ENCODE measurements at places on chromosomes 5 and 9.

GRCh38 chr5:67013719-67014118, 182.9 kb downstream of the CD180 start:
- DNase-seq = no peak

- no peak for DNase-seq
These were observed 234.6 kb downstream of the GABRB2 start for GRCh38 chr5:161311965-161312364.

DNA sequence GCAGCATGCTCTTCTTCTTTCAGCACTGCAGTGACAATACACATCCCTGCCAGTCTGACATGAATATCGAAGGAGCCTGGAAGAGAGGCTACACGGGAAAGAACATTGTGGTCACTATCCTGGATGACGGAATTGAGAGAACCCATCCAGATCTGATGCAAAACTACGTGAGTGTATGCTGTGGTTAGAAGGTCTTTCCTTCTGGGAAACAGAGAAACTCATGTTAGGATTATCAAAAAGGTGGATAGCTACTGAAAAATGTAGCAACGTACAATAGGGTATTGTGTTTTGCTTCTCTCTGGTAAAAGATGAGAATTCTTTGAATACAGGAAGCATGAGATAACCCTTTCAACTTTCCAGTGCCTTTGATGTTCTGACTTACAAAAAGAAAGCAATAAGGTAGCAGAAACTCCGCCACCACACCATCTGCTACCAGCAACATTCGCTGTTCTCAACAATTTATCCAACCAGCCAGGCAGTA, 133.3 kb downstream of the PCSK5 start:
- peak; percentile 13 for DNase-seq

DNA sequence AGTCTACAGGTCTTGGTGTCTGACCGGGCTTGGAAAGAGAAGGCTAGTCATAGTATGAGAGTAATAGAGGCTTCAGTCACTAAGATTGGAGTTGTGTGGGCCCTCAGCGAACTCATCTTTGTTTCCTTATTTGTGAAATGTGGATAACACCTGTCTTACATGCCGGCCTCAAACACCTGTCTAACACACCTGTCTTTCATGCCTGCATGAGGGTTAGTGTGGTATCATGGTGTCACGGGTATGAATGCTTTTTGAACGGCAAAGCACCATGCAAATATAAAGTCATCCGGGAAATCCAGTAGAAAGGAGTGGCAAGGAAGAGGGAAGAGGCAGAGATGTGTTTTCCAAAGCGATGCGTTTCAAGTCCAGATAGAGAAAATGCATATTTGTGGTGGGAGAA, 25.5 kb downstream of the GRAMD2B start:
- no peak for DNase-seq

DNA sequence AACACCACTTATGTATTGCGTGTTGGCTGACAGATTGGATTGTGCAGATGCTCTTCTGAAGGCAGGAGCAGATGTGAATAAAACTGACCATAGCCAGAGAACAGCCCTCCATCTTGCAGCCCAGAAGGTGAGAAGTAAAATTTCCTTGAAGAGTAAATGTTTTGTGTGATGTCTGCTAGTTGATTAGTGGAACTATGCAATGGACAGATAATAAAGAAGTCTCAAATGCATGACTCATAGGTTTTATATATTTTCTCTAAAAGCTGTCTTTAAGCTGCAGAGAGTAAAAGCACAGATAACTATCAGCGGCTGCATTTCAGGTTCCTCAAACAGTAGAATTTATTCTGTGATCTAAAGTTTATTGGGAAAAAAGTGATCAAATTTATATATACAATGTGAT, 27.4 kb downstream of the INVS start:
- DNase-seq = no peak

- no peak for DNase-seq
These were observed 43.6 kb upstream of the IPPK start for GRCh38 chr9:92713528-92713927.

GRCh38 chr9:3884736-3885135, 358.9 kb upstream of the RFX3 start:
- no peak for DNase-seq

DNA sequence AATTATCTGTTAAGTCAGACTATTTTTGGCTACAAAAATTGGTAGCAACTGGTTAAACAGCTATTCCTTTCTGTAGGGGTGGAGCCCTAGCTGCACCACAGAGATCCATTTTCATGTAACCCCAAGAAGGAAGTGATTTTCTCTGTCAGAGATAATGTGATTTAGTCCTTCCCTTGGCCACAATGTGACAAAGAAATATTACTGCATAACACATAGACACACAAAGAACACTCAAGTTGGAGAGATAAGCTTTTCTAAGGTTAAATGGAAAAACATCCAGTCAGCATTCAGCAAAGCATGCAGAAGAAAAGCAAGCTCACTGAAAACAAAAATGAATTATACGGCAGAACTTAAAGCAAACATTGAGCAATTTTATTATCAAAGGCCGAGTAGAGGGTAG, 227.8 kb upstream of the CDH9 start:
- DNase-seq = no peak

DNA sequence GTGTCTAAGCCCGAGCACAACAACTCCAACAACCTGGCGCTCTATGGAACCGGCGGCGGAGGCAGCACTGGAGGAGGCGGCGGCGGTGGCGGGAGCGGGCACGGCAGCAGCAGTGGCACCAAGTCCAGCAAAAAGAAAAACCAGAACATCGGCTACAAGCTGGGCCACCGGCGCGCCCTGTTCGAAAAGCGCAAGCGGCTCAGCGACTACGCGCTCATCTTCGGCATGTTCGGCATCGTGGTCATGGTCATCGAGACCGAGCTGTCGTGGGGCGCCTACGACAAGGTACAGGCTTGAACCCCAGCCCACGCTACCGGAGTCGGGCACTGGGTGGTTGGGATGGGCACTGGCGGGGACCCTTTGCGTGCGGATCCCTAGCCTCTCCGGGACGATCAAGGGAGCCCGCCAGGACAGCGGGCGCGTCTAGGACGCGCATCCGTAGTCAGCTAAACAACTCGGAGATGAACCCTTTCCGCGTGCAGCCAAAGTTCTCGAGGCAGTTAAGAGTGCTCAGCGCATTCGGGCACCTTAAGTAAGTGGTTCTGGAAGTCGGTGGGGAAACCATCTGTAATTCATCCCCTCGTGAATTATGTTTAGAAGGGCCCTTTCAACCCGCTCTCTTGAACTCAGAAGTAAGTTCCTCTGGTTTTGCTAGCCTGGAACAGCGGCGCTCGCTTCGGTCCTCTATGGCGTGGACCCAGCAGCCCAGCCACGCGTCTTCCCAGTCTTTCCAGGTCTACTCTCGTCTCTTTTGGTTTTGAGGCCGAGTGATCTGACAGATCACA, 1.3 kb downstream of the KCNN2 start:
- no peak for DNase-seq

GRCh38 chr9:27528886-27529315, 713 bp downstream of the MOB3B start:
- no peak for DNase-seq

GRCh38 chr5:180815293-180815917, 12.8 kb upstream of the MGAT1 start:
- DNase-seq = no peak

DNA sequence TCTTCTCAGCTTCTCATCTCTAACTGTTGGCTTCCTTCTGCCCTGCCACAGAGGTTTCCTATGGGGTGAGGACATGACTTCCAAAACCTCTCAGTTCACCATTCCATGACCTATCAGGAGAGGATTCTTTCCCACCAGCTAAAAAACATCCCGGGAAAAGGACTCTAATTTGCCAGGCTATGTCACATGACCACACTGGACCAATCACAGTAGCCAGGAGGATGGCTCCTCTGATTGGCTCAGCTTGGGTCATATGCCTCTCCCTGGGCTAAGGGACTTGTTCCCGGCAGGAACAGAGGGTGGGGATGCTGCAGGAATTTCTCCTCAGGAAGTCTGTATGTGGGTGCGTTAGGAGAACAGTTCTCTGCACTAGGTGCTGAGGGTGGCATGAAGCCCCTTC, 40.3 kb upstream of the XPA start:
- no peak for DNase-seq

- no peak for DNase-seq
These were observed 502.5 kb downstream of the RASEF start for GRCh38 chr9:82560457-82560904.

- DNase-seq = no peak
These were observed 146.0 kb downstream of the LIFR start for GRCh38 chr5:38410304-38410990.

GRCh38 chr5:170795154-170795553, 11.6 kb downstream of the GABRP start:
- DNase-seq = no peak

GRCh38 chr5:55160493-55161209, 680 bp downstream of the GPX8 start:
- DNase-seq = no peak

- no peak for DNase-seq
These were observed 325.4 kb downstream of the ARL15 start for GRCh38 chr5:53984971-53985370.

- DNase-seq = no peak
These were observed 17.4 kb downstream of the GPRIN1 start for GRCh38 chr5:176592573-176592972.

- DNase-seq = no peak
These were observed 8.3 kb downstream of the FOXD1 start for GRCh38 chr5:73440262-73440661.

DNA sequence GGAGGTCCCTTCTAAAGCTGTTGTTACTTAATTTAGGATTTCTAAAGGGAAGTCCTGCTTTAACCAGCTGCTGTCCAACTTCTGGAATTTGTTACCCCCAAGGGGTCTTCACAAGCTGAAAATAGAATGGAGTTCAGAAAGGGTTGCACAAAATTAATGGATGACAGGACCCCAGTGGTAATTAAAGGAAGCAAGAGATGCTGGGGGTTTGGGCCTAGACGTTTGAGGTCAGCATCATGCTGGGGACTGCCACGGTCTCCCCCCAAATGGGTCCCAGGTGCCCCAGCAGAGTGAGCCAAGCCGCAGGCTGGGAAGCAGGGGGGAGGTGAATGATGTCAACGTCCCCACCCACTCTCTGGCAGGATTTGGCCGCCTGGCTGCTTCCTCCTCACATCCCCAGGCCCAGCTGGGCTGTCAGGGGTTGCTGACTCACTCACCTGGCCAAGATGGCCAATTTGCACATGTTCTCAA, 97.5 kb upstream of the ARAP3 start:
- no peak for DNase-seq

DNA sequence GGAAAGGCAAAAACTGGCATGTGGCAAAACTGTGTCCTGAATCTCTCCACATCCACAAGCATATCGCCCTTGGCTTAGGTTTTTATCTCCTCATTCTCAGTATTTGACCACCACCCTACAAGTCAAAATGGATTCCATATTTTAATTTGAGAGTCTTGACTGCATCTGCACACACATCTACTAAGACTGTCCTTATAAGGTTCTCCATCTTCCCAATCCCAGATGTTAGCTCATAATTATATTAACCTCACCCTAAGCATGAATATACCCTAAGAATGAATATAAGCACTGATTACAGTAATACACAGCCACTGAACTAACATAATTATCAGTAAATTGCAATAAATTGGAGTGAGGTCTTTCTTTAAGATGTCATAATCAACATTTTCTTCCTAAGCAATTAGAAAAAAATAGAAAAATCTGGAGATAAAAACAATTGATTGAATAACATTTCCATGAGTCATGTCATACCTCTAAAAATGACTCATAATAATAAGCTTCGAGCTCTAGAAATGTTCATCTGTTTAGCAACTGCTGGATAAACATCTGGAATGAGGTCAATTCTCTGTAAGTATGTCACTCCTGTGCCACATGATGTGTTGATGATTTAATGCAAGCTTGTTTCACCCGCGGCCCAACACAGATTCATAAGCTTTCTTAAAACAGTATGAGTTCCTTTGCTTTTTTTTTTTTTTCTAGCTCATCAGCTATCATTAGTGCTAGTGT, 39.9 kb upstream of the PAM start:
- no peak for DNase-seq

DNA sequence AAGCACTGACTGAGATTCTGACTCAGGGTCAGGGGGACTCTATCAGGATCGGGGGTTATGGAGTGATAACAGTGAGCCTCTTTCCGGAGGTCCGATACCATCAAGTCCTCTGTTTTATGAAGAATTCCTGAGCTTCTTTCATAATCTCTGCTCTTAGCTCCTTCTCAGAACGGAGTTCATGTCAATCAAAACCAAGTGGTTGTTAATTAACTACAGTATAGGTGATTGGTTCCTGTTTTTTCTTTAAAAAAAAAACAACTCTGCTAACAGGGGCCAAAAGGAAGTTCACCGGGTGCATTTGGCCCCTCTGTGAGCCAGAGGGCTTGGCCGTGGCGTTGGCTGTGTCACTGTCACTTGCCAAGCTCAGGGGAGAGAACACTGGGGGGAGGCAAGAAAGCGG, 4.0 kb downstream of the GFI1B start:
- DNase-seq = no peak

DNA sequence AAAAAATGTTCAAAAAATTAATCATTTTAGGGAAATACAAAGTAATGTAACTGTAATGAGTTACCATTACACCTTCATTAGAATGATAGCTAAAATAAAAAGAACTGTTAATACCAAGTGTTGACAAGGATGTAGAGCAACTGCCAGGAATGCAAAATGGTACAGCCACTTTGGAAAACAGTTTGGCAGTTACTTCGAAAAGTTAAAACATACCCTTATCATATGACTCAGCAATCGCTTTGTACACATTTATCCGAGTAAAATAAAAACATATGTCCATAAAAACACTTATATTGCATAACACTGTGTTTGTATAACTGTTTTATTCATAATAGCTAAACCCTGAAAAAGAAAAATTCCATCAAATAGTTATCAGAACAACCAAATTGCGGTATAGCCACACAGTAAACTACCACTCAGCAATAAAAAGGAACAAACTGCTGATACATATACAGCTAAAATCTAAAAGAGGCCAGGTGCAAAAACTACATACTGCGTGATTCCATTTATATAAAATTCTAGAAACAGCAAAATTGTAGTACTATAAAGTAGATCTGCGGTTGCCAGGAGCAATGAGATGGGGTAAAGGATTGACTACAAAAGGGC, 61.7 kb downstream of the RFX3 start:
- DNase-seq = no peak

DNA sequence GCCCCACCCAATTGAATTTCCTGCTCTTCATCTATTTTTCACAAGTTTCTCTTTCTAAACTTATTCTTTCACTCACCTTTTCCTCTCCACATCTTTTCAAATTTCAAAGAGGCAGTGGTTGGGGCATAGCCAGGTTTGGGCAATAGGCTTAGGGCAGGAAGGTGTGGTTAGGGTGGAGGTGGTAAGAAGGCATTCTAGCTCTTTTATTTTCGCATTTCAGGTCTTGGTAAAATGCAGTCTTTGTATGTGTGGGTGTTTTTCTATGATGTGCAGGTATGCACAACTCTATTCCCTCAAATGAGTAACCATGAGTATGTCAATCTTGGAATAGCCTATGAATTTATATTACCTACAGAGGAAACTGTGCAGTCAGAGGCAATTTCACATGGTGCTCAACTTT, 129.8 kb upstream of the IFNE start:
- DNase-seq = no peak

GRCh38 chr9:93154293-93154903, 20.3 kb upstream of the NINJ1 start:
- DNase-seq = no peak

GRCh38 chr9:134204041-134204440, 39.7 kb upstream of the RNU6ATAC start:
- DNase-seq = no peak

GRCh38 chr5:154779105-154779504, 23.9 kb downstream of the LARP1 start:
- DNase-seq = no peak

- DNase-seq = no peak
These were observed 248.7 kb downstream of the SEMA5A start for GRCh38 chr5:9297134-9297533.

- DNase-seq = no peak
These were observed 14.4 kb downstream of the ELAVL2 start for GRCh38 chr9:23811633-23812032.

GRCh38 chr5:101102506-101102905, 199.4 kb upstream of the ST8SIA4 start:
- no peak for DNase-seq

Data from stimulated activated CD8-positive, alpha-beta memory T cell treated with anti-CD3 and anti-CD28 coated beads, Interleukin-2, amount 100 ng/mL, for 1 hour (primary cell).